ENCODE measurements at places on chromosomes 5 and 9.

DNA sequence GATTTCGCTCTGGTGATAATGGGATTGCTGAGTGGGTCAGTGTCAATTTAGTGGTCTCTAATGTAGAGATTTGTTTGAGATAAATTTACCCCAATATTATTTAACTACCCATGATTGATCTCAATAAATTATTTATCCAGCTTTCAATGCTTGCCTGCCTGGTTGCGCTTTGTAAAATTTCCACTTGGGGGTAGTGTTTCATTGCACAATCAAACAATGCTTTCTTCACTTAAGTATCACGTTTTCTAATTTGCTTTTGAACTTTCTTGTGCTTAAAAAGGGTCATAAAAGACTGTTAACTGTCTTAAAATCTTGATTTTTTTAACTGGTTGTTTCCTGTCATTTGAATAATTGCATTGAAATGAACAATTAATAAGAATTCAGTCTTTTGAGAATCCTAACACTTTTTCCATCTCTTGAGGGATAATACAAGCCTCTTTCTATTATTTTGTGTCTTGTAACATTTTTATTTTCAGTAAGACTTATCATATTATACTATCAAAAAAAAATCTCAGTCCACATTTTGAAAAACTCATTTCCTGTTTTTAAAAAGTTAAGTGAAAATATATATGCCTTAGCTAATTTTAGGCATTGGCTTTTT, 18.7 kb downstream of the HSD17B4 start:
- DNase-seq, result peak; percentile 2

- no peak for DNase-seq
Observed at GRCh38 chr5:177041936-177042335, 19.4 kb downstream of the ZNF346 start.

DNA sequence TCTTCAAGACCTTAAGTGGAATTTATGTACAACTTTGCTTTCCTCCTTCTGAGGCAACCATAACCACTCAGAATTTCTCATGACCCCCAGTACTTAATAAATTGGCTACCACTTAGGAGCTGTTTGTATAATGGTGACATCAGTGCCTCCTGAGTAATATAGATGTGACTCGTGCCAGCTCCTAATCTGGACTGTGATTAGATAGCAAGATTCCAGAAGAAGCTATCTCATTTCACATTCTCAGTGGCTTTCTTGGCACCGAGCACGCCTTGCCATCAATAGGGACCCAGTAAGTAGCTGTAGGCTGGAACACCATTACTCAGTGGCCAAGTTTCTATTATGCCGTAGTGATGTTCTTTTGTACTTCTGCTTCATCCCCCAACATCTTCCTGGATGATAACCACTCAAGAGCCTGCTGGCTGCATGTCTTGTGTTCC, 228.8 kb downstream of the CD180 start:
- no peak for DNase-seq

GRCh38 chr9:98780059-98780749, 16.2 kb downstream of the ANKS6 start:
- no peak for DNase-seq

DNA sequence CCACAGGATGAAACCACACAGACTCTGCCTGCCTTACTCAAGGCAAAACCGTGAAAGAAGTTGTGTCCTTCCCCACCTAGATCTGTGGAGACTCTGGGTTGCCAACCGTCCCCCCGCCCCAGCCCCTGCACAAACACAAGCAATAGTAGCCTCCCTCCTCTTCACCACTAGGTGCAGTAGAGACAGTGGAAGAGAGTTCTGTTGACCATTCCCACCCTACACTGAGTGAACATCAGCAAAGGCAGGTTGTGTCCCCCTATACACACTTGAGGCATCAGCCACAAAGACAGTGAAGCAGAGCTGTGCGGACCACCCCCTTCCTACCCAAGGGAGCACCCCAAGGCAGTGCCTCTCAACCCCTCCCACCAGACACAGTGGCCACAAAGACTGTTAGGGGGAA, 223.7 kb upstream of the NFIL3 start:
- no peak for DNase-seq

- no peak for DNase-seq
Observed at GRCh38 chr5:71939452-71940230, 167.6 kb upstream of the MAP1B start.

DNA sequence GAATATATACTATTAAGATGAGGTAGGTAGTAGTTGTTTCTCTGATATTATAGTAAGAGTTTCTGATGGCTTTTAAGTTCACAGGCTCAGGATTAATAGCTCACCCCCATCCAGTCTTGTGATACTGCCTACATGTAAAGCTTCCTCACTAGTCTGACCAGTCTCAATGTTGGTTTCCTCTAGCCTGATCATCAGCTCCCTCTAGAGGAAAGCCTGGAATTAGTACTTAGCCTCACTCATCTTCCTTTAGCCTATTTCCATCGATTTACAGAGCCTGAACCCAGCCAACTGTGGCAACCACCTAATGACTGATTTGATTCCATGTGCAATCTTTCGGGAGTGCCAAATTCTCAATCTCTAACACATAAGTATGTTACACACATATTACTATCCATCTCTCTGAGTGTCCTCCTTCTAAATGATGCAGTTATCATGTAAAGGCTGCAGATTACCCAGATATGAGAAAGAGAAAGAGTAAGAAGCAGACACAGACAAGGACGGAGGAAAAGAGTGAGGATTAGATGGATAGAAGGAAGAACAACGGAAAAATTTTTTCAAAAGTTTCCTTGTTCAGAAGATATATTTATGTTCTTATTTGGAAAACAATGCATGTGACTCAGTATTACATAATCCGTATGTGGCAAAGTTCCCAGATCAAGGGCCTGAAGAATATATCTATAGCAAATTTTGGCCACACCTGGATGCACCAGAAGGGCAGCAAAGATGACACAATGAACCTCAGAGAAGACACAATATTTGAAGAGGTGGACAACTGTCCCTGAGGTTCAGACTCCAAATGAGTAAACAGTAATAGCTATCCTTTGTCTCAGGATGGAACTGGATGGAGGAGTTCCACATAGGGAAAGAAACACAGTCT, 333.7 kb downstream of the ELAVL2 start:
- DNase-seq, result peak; percentile 9

All from fibroblast of skin of left biceps (primary cell).